ENCODE measurements at places on chromosomes 1 and 21. TPM values are rescaled to one million over a fixed set of nuclear protein-coding genes. Genes with fewer than 3 reads are reported as not detected.

DNA sequence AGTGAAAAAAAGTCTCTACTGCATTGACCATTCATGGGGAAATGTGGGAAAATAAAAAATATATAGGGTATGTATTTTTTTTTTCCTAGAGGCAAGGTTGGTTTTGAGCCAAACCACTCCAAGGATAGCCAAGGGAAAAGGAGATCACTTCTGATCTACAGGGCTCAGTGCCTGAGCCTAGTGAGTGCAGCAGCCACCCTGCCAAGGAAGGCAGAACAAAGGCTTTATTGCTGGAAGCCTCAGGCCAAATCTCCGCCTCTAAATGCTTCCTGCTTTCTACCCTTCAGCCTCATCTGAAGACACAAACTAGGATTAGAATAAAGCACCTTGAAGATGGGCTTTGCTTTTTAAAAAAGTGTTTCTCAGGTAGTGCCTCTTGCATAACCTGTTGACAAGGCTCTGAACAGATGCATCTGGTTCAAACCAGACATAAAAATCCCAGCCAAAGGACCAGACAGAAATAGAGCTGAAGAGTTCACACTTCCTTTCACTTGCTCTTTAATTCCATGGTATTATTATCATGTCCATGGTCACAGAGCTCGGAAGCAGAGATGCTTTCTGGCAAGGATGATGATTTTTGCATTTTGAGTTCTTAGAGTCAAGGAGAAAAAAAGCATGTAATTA, 10.5 kb downstream of the C1orf115 start:
- DNase-seq = no peak

DNA sequence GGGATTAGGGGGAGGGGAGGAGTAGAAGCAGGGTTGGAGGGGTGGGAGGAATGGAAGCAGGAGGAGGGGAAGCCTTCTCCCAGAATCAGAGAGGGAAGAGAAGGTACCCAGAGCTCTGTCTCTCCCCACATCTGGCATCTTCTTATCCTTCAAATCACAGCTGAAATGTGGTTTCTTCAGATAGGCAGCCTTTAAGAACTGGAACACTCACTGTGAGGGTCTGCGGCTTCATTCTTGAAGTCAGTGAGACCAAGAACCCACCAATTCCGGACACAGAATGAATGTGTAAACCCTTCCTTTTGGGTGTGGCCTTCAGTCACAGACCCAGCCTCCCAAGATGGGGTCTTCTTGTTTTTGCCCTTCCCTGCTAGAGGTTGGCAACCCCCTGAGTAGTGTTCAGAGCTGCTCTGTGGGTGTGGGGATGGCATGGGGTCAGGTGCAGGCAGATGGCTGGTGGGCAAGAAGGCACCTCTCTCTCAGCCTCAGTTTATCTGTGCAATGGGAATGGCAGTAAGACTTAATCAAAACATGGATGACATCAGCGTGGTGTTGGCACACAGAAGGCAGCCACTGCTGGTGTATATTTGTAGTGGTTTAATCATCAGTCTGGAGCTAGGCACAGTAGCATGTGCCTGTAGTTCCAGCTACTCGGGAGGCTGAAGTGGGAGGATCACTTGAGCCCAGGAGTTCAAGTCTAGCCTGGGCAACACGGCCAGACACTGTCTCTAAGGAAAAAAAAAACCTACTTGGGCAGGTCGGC, 7.2 kb downstream of the FAAH start:
- DNase-seq = no peak

DNA sequence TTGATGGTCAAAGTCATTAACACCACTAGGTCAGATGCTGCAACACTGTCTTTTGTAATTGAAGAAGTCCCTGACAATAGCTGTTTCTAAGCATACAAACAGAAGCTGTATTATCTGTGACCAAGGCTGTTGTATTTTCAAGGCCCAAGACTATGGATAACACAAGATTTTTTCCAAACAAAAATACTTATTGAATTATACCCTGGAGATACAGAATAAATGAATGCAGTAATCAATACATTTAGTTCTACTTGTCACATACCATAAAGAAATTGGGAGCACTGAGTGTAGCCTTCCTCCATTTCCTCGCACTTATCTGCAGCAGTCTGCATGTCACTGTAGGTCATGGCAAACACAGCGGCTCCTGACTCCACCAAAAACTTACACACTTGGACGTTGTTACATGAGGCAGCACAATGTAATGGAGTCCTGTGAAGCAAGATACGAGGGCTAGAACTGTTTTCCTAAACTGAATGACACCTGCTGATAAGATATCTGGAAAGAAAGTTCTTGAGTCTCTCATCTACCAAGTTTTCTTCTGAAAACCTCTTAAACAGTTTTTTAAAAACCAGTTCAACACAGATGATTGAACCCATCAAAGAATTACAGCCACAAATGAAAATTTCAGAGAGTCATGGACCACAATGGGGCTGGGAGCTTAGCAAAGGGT, 56.9 kb downstream of the TP53BP2 start:
- no peak for DNase-seq

- no peak for DNase-seq
These were observed 157.4 kb downstream of the DNM3 start for GRCh38 chr1:171998711-171999110.

BCAN gene
- total RNA-seq = not detected

DNA sequence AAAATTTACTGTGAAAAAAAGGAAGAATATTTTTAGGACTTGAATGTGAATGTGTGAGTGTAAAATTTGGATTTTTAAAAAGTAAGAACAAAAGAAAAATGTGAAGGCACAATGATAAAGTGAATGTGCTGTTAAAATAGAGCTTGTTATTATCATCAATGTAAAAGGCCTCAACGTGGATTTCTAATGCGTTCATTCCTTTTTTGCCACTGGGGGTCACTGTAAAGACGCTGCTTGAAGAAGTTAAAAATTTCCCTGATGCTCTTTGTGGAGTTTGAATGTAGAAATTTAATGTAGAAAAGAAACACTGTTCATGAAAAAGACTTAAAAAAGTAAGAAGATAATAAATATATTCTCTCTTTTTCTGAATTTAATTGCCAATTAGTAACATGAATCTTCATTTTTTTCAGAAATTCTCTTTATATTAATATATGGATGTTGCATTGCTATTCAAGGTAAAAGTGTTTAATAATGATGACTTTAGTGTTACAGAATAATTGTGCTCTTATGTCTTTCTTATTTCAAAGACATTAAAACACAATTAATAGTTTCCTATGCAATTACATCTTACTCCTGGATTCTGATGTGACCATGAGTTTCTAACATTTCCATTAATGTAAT, 161.5 kb downstream of the DNM3 start:
- DNase-seq = no peak

DNA sequence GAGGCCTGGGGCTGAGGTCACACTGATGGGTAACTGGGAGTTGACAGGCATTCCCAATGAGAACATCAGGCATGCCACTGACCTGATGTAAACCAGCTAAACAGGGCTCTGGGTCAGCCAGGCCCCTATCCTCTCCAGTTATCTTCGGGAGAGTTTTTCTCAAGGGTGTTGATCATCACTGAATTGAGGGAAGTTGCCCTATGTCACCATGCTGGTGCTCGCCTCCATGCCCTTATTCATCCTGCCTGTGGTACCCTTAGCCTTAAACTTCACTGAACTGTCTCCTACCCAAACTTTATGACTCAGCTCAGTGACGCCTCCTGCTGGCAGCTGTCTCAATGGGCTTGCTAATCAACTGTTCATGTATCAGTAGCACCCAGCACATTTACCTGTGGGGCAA, 80.7 kb upstream of the TNR start:
- no peak for DNase-seq

GRCh38 chr1:233166896-233167295, 128.6 kb downstream of the PCNX2 start:
- DNase-seq = no peak

CD160 gene
- not detected for total RNA-seq

KCND3 gene
- 6.7 TPM for total RNA-seq

TBX19 gene
- total RNA-seq = 1.6 TPM

RGS2 gene
- 753 TPM for total RNA-seq

DNA sequence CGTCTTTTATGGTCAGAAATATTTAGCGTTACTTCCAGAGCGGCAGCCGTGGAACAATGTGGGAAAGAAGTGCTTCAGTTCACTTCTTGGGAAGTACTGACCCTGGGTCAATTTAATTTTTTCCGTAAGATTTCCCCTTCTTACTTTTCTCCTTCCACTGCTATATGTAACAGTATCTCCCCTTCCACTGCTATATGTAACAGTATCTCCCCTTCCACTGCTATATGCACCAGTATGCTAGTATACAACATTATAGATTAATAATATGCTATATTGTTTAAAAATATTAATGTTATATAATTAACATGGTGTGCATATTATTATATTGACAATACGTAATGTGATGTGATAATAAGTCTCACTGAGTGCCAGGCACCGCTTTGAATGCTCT, 69.7 kb upstream of the ERG start:
- DNase-seq = no peak

SH2D5 gene
- total RNA-seq = 0.29 TPM

EDARADD gene
- total RNA-seq = 20.3 TPM

GRCh38 chr1:20212685-20213331, 26.5 kb upstream of the PLA2G2C start:
- DNase-seq = peak; percentile 83

DNA sequence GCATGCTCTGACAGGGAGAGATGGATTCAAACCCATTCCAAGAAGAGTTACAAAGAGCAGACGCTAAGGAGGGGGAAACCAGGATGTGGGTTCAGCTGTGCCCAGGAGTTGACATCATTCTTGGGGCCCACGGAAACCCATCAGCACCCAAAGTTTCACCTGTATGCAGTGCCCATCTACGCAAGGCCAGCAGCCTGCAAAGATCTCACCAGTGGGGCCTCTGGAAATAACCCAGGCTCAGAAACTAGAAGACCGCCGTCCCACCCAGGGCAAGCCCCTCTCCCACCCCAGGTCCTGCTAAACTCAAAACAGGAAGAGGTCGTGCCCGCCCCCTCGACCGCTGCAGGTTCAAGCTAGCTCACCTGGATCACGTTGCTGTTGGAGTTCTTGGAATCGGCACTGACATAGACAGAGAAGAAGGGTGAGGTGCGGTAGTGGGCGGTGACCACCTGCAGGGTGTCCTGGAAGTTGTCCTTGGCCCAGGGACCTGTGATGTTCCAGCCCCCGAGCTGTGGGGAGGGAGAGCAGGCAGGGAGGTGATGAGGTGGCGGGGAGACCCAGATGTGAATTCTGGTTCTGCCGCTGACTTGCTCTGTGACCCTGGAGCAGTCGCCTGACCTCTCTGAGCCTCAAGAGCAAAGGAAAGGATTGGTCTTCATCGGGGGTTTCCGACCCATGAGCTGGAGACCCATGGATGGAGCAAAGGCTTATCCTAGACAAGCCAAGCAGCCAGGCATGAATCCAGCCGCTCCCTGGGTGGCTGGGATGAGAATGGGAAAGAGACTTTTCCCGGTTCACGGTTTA, 31.7 kb downstream of the ECE1 start:
- no peak for DNase-seq

RGS13 gene
- total RNA-seq = 0.29 TPM

DNA sequence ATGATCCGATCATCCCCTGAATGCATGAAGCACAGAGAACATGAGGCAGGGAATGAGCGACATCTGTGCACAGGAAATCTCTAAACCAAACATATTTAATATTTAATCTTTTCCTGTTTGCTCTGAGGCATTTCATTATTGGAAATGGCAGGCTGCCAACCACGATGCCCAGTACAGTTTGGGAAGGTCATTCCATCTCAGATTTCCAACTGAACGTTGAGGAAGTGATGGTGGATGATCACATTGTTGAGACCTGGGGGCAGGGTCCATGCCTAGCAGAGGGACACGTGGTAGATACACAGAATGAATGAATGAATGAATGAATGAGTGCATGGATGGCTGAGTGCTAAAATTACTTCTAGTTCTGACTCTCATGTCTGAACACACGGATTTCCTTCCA, 15.9 kb upstream of the FASLG start:
- DNase-seq = no peak

DNA sequence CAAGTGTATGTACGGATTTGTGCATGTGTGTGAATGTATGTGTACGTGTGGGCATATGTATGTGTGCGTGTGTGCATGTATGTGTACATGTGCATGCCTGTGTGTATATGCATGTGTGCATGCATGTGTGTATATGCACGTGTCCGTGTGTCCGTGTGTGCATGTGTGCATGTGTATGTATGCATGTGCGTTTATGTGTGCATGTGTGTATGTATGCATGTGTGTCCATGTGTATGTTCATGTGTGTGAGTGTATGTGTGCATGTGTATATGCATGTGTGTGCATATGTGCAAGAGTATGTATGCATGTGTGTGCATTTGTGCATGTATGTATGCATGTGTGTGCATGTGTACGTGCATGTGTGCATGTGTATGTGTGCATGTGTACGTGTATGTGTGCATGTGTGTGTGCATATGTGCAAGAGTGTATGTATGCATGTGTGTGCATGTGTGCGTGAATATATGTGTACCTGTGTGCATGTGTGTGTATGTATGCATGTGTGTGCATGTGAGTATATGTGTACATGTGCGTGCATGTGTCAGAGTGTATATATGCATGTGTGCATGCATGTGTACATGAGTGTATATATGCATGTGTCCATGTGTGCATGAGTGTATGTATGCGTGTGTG, 15.6 kb downstream of the EPHA8 start:
- DNase-seq = no peak

OR6K2 gene
- total RNA-seq = not detected

GRCh38 chr1:163211667-163212066, 9.0 kb upstream of the RGS5 start:
- DNase-seq = no peak

GRCh38 chr1:54476530-54477109, 70.4 kb upstream of the SSBP3 start:
- no peak for DNase-seq

DNA sequence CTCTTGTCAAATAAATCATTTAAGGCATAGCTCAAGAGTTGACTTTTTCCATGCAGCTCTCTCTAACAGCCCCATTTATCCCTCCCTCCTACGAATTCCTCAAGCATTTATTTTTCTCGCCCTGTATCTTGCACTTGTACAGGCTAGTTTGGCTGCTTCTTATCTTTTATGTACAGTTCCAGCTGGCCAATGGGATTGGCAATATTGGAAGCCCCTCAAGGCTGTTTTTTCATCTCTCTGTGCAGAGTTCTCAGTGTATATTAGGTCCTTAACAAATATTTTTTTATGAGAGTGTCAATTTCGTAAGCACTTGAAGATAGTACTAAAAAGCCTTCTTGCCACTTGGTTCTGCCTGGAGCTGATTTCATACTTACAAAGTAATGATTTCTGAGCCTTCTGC, 356.0 kb downstream of the ST6GALNAC3 start:
- DNase-seq = no peak

FAM72A gene
- 1.8 TPM for total RNA-seq

GRCh38 chr1:179549368-179549700, 26.4 kb downstream of the NPHS2 start:
- no peak for DNase-seq

- DNase-seq = no peak
These were observed 6.4 kb downstream of the DSTYK start for GRCh38 chr1:205205055-205205454.

NGF gene
- 7.2 TPM for total RNA-seq

EPS15 gene
- total RNA-seq = 83.6 TPM

GRCh38 chr1:47901001-47901575, 96.1 kb downstream of the TRABD2B start:
- no peak for DNase-seq

CD2 gene
- 3.5 TPM for total RNA-seq
